Immature natural killer cell (primary cell): ENCODE measurements at places on chromosomes 7 and 10. TPM values are rescaled to one million over a fixed set of nuclear protein-coding genes. Genes with fewer than 3 reads are reported as not detected.

Gene GLI3
- polyA plus RNA-seq, result 0.63 TPM

Gene WDR86
- 0.75 TPM for polyA plus RNA-seq

Gene PNLIPRP1
- polyA plus RNA-seq, result not detected

Gene RASSF4
- polyA plus RNA-seq, result 36.7 TPM
